ENCODE measurements at places on chromosomes 3 and 15.

- no peak for DNase-seq
These were observed 101.0 kb upstream of the CPNE4 start for GRCh38 chr3:132135628-132136333.

DNA sequence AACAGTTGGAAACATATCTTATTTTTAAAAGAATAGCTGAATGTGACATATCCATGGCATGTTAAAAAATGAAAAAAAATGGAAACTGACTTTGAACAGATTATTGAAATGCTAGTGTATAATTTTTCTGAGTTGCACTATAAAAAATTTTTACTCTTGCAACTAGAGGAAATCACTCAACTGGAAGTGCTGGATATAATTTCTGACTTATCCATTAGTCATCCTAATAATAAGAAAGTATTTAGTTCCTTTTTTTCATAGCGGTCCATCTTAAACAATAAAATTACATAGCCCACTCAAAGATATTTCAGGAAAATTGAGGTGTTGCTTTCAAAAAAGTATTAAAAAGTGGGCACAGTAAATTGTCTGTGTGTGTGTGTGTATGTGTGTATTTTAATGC lies 80.7 kb downstream of the MBNL1 start:
- DNase-seq: no peak

- peak; percentile 28 for DNase-seq
These were observed 588.7 kb upstream of the CBLB start for GRCh38 chr3:106457281-106458180.

DNA sequence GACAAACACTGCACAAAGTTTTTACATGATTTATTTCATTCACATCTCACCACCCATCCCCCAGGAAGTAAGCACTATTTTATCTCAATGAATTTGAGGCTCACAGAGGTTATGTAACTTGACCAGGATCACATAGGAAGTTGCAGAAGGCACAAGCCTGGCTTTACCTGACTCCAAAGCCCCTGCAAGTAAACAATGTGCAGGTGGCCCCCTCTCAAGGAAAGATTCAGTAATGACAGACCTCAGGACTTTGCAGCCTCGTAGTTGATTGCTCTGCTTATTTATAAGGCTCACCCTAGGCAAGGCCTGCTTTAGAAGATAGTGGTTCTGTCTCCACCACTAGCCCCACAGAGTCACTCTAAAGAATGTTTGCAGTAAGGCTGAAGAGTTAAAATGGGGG lies 79.8 kb upstream of the MDFIC2 start:
- no peak for DNase-seq

GRCh38 chr15:92462424-92463125 lies 68.9 kb downstream of the ST8SIA2 start:
- DNase-seq: no peak

GRCh38 chr3:54780336-54780735 lies 147.5 kb downstream of the LRTM1 start:
- DNase-seq: no peak

GRCh38 chr3:66260431-66260830 lies 39.6 kb downstream of the SLC25A26 start:
- DNase-seq: no peak

- DNase-seq: no peak
These were observed 111.3 kb downstream of the AKAP13 start for GRCh38 chr15:85491691-85492090.

DNA sequence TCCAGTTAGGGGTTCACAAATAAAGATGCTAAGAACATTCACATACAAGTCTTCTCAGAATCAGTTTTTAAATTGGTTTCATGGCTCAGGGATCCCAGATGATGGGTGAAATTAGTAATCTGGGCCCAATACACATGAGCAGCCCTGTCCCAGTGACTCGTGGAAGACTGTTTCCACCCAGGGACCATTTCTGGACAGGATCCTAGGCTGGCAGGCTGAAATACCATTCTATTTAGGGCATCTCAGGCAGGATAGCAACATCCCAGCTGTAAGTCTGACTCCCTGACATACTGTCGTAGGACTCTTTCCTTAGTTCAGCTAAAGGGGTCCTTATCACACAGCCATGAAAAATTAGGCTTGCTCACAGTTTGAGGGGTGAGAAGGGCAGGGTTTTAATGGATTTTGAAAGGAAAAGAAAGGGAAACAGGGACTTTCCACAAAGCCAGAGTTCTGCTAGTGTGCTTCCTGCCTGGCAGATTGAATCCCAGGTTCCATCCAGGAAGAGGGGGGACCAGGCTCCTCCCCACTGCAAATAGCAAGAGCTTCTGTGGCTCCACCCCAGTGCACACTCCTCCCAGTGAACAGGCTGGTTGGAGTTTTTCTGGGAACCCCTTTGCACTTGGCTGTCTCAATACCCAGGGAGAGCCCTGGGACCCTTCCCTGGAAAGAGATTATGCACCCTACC lies 41.3 kb upstream of the LYZL4 start:
- DNase-seq: no peak

GRCh38 chr15:89002281-89002761 lies 85.9 kb upstream of the ABHD2 start:
- DNase-seq: peak; percentile 26

GRCh38 chr3:53260286-53260785 lies 4.5 kb upstream of the TKT start:
- DNase-seq: no peak

GRCh38 chr3:179842061-179842460 lies 189.2 kb downstream of the USP13 start:
- no peak for DNase-seq

DNA sequence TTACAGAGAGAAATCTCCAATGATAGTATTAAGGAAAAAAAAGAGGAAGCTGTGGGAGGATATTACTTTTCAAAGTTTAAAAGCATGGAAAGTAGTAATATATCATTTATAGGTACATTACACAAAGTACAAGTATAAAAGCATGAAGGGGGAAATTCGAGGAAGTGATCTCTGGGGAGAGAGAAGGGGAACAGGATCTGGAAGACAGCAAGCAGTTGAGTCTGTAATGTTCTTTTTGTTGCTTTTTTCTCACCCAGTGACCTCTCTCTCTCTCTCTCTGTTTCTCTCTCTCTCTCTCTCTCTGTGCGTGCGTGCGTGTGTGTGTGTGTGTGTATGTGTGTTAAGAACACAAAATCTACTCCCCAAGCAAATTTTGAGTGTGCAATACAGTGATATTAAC lies 10.2 kb downstream of the C3orf20 start:
- DNase-seq: no peak

DNA sequence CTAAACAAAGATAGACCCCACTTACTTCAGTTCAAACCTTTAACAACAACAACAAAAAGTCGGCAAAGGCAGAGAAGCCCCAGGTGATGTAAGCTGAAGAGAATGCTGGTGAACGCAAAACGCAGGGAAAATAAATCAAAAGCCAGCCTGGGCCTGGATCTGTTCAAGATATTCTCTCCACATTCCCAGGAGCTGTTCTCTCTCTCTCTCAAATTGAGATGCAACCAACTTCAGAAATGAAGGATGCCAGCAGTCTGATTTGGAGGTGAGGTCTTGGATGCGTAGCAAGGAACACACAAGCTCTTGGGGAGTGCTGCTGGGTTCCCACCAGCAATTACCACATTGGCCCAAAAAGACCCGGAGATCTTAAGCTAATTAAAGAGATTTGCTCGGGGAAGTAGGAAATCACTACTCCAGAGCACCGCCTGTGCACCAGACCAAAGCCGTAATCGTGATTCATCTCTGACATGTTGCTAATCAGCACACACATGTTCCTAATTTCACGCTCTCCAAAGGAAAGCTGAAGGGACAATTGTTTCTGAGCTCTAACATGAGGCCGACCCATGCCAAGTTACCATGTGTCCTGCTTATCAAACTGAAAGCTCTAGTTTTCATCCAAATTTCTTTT lies 37.1 kb downstream of the IL17RD start:
- DNase-seq: no peak

DNA sequence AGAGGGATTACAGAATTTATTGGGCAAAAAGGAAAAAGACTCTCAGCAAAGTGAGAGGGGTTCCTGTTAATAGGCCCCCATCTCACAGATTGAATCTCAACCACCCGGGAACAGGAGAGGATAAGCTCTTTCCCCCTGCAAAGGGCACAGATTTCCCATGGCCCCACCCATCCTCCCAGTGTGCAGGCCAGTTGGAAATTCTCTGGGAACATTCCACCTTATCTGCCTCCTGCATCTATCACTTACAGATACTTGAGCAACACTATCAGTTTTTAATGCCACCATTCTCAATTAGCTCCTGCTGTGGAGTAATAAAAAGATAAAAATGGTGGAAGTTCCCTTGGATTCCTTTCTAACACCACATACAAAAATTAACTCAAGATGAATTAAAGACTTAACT lies 350.0 kb upstream of the BCHE start:
- DNase-seq: no peak

- no peak for DNase-seq
These were observed 21.7 kb upstream of the CCDC39 start for GRCh38 chr3:180700941-180701340.

GRCh38 chr15:45201557-45201859 lies 13.7 kb upstream of the SHF start:
- no peak for DNase-seq

- DNase-seq: no peak
These were observed 177.1 kb downstream of the CD47 start for GRCh38 chr3:107913701-107914100.

DNA sequence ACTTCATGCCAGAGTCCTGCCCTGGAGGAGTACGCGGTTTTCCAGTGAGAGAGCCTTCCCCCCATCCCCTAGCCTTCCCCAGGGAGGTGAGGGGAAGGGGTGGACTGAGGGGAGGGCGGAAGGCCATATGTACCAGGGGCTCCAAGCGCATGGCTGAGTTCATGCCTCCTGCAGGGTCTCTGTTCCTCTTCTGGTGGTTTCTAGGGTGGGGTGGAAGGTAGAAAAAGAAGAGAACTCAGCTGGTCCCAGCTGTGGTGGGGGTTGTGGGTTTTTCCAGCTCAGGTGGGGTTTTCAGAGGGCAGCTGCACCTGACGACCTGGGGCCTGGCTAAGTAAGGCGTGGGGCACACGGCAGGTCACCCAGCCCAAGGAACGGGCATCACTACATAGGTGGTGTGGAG lies 10.7 kb upstream of the IQSEC1 start:
- DNase-seq: no peak

DNA sequence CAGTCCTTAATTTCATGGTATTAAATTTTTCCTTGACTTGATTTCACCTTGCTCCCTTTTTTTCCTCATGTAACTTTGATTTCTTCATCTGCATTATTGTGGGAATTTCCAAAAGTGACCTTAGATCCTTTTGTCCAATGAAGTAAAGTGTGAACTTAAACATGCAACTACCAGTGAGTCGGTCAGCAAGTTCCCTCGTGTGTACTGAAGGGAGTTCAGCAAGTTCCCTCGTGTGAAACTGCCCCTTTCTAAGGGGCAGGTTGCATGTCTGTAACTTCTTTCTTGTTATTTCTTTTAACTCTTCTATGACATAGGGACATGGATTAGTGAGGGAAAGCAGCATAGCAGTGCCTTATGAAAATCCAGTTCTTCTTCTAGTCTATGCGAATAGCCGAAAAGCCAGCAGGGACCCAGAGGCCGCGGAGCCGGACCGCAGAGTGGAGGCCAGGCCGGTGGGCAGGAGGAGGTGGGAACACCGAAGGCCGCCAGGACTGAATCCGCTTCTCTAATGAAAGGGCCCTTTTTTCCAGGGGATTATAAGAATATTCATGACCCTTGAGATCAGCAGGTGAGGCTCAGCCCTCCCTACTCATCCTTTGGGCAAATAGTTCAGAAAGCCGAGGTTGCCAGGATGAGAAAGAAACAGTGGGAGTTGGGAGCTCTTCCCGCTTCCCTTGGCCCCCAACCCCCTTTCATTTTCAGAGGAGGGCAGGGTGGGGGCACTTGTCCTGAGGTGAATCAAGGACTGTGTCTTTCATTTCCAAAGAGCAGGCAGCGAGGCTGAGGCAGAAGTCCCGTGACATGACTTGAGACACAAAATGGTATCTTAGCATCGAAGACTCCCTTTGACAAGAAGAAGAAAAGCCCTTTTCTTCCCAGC lies 117.5 kb downstream of the OPA1 start:
- no peak for DNase-seq

- no peak for DNase-seq
These were observed 139.7 kb downstream of the CD47 start for GRCh38 chr3:107951126-107951525.

- DNase-seq: no peak
These were observed 243.3 kb upstream of the TBL1XR1 start for GRCh38 chr3:177440456-177441104.

DNA sequence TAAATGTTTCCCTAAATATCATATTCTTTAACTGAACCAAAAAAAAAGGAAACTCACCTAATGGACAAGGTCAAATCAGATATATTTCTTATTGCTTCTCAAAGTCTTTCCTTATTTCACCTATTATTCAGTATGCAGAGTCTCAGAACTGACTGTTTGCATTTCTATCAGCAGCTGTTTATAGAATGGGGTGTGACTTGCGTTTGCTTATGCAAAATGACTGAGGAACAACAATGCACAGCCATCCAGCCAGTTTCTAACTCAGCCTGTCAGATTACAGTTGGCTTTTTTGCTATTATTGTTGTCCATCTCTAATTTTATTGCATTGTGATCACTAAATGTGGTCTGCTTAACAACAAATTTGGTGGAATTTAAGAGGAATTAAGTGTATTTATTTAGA lies 40.7 kb downstream of the RAB27A start:
- no peak for DNase-seq

DNA sequence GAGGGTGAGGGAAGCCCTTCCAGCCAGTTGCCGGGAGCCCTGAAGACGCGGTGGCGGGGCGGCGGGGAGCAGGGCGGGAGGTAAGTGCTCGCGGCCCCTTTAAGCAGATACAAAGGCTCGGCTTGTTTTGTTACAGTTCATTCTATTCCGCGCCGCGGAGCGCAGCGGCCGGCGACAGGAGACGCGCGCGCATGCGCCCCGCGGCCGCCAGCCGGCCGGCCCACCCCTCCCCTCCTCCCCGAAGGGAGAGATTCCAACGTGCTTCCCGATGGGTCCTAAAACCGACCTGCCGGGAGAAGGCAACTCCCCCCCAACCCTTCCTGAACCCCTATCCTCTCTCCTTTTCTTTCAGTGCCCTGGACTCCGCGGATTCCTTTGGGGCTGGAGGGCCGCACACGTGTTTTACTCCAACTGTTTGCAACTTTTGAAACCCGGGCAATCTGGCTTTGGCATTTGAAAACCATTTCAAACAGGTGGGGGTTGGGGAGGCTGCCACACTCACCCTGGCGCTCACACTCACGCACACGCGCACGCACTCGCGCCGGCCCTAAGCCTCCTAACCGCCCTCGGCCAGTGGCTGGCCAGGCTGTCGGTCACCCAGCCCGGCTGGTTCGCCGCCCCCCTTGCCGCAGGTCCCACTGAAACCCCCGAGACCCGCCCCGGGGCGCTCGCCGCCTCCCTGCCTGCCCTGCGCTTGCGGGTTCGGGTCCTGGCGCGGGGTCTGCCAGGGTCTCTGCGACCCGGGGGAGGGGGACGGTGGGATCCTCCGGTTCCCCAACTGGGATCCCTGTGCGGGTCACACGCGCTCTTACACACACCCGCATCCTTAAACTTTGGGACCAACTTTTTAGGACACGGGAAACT lies at the start of gene MAGI1:
TSS of gene MAGI1 (minus strand) at position 193 of the 864 bp plus-strand sequence. CDS start 610 bp downstream, outside the sequence.
- DNase-seq: peak; percentile 36

- DNase-seq: no peak
These were observed 4.8 kb upstream of the FBXW12 start for GRCh38 chr3:48367201-48367600.
